ENCODE measurements at places on chromosomes 13 and 19. TPM values are rescaled to one million over a fixed set of nuclear protein-coding genes. Genes with fewer than 3 reads are reported as not detected.

Gene GPR18
- 0.24 TPM for total RNA-seq

Gene ZNF497
- total RNA-seq = 0.32 TPM

Gene RNF17
- total RNA-seq = not detected

GRCh38 chr13:46354156-46355087, 32.6 kb downstream of the RUBCNL start:
- H3K4me3 ChIP-seq = no peak overlapping the region
- no peaks in the 10 kb centered on the region for H3K36me3 ChIP-seq
- H3K27me3 ChIP-seq = no peaks in the 10 kb centered on the region
- DNase-seq = no peak

- no peaks in the 10 kb centered on the region for H3K36me3 ChIP-seq
- H3K4me1 ChIP-seq = no peaks in the 10 kb centered on the region
- no peak for DNase-seq
- H3K27me3 ChIP-seq = no peaks in the 10 kb centered on the region
- H3K27ac ChIP-seq = no peak overlapping the region
Observed at GRCh38 chr13:39035799-39036198, 2.1 kb downstream of the PROSER1 start.

GRCh38 chr13:40505196-40505595, 161.2 kb downstream of the FOXO1 start:
- DNase-seq = no peak
- no peaks in the 10 kb centered on the region for H3K27me3 ChIP-seq
- peaks cover 4% of the 10 kb centered on the region for H3K4me1 ChIP-seq
- no peaks in the 10 kb centered on the region for H3K36me3 ChIP-seq
- H3K4me3 ChIP-seq = no peak overlapping the region
- H3K27ac ChIP-seq = no peak overlapping the region

GRCh38 chr13:53216773-53217172, 188.2 kb downstream of the OLFM4 start:
- no peak for DNase-seq
- H3K4me1 ChIP-seq = no peaks in the 10 kb centered on the region
- H3K27ac ChIP-seq = no peak overlapping the region
- H3K4me3 ChIP-seq = no peak overlapping the region
- H3K27me3 ChIP-seq = no peaks in the 10 kb centered on the region

- DNase-seq = no peak
- H3K36me3 ChIP-seq = no peaks in the 10 kb centered on the region
- H3K27me3 ChIP-seq = peaks cover 1% of the 10 kb centered on the region
- H3K27ac ChIP-seq = no peak overlapping the region
- no peak overlapping the region for H3K4me3 ChIP-seq
Observed at GRCh38 chr13:79290595-79291244, 115.3 kb downstream of the RBM26 start.

- H3K36me3 ChIP-seq = no peaks in the 10 kb centered on the region
- DNase-seq = no peak
- no peak overlapping the region for H3K4me3 ChIP-seq
- no peak overlapping the region for H3K27ac ChIP-seq
Observed at GRCh38 chr19:44756089-44756562, 7.6 kb downstream of the BCL3 start.

GRCh38 chr13:78598966-78599644, 4.2 kb downstream of the POU4F1 start:
- no peak overlapping the region for H3K4me3 ChIP-seq
- no peak for DNase-seq
- no peaks in the 10 kb centered on the region for H3K36me3 ChIP-seq
- H3K4me1 ChIP-seq = no peaks in the 10 kb centered on the region
- H3K27ac ChIP-seq = no peak overlapping the region
- no peaks in the 10 kb centered on the region for H3K27me3 ChIP-seq

All from aorta (tissue), 5 donors.